Right ventricle myocardium superior (tissue), 1 donor: ENCODE measurements at places on chromosomes 3 and 15. TPM values are rescaled to one million over a fixed set of nuclear protein-coding genes. Genes with fewer than 3 reads are reported as not detected.

The MYRIP gene
- total RNA-seq: 1.6 TPM

DNA sequence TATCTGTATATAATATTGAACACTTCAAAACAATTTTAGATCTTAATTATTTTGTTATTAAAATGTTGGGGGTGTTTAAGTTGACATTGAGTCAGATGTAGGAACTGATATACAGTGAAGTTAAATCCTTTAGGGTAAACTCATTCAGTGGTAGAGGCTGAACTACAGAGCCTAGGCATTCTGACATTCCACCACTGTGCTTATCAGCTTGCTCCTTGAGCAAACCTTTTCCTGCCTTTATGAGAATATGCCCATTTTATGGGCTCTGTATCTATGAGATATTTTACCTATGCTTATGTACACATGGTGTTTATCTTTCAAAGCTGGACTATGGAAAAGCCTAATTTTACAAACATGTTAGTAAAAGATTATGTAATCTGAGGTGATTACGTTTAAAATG, 407.5 kb downstream of the ZBTB20 start:
- DNase-seq: no peak

DNA sequence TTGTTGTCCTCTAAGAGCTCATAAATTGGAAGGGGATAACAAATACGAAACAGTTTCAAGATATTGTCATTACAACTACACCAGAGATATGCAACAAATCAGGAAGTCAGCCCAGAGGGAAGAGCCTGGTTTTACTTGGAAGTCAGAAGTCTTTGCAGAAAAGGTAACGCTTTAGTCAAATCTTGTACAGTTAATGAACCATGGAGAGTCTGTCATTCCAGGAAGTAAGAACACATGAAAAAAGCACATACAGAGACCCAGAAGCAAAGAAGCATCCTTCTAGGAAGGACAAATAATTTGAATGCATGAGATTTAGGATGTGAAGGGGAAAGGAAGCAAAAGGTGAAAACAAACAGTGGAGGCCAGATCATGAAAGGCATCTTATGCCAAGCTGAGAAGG, 19.6 kb downstream of the DYNC1LI1 start:
- no peak for DNase-seq

DNA sequence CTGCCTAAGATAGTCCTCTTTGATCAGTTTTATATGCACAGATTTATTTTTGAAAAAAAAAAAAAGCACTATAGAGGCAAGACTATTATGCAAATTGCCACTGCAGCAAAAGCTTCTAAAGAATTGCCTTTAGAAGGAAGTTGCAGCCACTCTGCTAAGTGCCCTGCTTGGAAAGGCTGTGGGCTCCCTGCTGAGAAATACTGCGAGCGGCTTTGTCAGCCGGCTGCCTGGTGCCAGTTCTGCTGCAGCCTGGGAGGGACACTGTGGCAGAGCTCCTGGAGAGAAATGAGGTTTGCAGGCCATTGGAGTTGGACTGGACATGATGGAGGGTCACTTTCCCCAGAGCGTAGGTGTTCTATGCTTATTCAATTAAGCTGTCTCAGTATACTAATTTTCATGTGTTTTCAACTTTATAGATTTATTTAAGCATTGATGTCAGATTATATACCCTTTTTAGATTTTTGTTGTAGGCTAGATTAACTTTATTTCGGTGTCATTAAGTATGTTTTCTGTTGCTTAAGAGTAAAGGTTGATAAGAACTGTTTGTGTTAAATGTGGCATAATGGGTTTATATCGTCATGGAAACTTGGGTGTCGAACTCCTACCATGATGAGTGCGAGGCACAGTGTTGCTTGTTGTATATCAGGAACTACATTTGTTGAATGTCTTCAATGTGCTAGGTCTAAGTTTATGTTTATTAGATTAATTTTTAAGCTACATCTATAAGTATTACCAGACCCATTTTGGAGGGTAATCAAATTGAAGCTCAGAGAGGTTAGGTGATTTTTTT, 6.6 kb downstream of the MAP2K5 start:
- DNase-seq: peak; percentile 44

- DNase-seq: no peak
These were observed 205.2 kb upstream of the ROBO2 start for GRCh38 chr3:76834657-76835056.

DNA sequence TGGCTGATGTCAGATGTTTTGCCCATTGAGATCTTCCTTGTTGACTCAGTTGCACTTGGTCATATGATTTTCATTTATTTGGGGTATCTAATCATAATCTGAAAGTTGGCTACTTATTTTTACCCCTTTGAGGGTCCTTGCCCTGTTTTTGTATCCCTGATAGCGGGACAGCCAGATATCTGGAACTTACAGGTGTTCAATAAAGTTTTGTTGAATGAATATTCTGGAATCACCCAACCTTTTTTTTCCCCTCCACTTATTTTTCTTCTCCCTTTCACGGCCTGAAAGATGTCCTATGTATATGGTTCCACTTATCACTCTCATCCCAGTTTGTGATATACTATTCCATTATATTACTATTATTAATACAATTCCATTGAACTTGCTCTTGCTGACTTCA, 12.8 kb downstream of the CTNNB1 start:
- DNase-seq: no peak

DNA sequence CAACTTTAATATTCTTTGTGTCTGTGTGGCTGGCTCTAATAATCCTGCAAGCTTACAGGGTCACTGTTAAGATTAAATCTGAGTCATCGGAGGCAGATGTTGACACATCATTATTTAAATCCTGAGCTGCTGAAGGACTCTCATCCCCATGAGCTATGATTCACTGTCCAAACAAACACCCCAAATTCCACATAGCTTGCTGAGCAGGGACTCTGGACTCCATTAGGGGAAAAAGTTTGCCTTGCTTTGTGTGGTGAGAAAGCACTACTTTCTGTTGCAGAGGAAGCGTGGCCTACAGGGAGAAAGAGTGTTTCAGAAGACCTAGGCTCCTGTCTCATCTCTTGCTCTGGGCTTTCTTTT, 213.7 kb downstream of the PDCD6IP start:
- no peak for DNase-seq

- DNase-seq: no peak
These were observed 27.6 kb upstream of the SEMA6D start for GRCh38 chr15:47689660-47690059.

DNA sequence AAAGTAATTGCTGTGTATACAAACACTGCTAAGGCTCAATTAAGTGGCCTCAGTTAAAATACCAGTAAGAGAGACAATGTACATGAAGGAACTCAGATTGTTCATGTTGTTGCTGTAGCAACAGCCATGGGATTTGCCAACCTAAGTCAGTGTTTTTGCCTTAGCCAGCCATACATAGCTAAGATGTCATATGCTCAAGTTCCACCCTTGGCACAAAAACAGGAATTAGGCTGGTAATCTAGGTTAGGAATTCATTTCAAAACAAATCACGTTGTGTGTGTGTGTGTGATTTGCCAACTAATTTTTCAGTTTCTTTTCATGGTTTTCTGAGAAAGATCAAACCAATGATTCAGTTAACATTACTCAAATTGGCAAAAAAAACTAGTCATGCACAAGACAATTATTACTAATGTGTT, 143.7 kb upstream of the KCNMB2 start:
- DNase-seq: no peak
